ENCODE measurements at places on chromosomes 12 and 14.

GRCh38 chr14:98916476-98916875 is 355.5 kb downstream of the BCL11B start:
- DNase-seq, result no peak

DNA sequence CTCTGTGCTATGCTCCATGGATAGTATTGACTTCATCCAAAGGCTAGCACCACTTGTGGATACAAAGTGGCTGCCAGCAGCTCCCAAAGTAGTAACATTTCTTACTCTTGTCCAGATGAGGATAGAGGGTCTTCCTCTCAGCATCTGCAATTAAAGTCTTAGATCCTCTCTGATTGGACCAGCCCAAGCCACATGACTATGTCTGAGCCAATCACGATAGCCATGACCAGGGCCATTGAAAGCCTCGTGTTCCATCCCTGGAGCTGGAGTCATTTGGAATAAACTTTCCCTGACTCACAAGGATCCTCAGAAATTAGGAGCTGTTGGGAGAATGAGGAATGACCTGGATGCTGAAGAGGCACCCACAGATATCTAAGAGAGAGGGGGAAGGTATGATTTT is 28.5 kb upstream of the SLC24A4 start:
- no peak for DNase-seq

DNA sequence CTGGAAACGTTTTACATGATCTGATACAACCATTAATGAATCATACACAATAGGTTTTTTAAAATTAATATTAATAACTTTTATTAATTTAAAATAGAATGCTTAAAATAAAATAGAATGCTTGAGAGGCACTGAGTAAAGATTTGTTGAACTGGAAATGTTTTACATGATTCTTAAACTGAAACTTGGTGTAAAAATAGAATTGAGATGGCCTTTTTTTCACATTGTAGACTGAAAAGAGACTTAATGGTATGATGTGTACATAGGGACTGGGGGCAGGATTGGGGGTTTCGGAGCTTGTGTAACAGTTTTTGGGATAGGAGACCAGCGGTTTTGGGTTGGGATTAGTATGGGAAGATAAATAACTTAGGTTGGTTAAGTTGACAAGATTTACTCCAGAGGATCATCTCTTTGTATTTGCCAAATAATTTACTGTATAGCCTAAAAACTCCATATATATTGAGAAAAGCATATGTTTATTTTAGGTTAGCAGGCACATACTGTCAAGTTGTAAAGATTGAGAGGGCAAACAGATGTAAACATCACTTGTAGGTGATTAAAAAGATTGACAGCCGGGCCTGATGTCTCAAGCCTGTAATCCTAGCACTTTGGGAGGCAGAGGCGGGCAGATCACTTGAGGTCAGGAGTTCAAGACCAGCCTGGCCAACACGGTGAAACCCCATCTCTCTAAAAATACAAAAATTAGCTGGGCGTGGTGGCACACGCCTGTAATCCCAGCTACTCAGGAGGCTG is 2.0 kb upstream of the ZNF410 start:
- DNase-seq, result no peak

- DNase-seq, result no peak
Observed at GRCh38 chr14:105489542-105490266, 1.3 kb upstream of the TEDC1 start.

- DNase-seq, result no peak
Observed at GRCh38 chr12:105573574-105573973, 243.1 kb downstream of the C12orf75 start.

- DNase-seq, result no peak
Observed at GRCh38 chr14:22821193-22822015, 6.2 kb upstream of the SLC7A7 start.

DNA sequence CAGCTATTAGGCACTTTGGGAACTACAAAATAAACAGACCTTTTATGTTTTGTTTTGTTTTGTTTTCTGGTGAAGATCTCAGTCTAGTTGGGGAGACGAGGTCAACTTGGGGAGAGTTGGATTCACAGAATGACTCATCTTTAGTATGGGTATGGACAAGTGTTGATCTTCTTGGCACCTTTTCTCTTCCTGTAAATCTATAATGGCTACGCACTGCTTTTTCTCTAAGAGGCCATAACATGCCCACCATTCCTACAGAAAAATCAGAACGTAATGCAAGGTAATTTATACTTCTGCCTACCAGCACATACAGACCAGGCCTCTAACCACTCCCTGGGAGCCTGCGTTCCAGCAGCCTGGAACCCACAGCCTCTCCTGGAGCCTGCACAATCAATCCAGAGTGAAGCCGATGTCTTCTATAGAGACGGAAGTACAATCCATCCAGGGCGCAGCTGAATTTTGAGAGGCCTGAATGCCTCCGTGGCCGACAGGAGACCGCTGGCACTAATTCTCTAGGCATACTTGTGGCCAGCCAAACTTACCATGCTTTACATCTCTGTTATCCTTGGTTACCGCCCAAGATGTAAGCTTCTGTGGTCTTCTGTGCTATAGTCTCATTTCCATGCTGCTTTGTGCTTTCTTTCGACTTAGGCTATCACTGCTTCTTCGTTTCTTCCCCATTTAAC is 717 bp downstream of the PPHLN1 start:
- no peak for DNase-seq

GRCh38 chr12:3145033-3145432 is 67.9 kb downstream of the TSPAN9 start:
- no peak for DNase-seq

DNA sequence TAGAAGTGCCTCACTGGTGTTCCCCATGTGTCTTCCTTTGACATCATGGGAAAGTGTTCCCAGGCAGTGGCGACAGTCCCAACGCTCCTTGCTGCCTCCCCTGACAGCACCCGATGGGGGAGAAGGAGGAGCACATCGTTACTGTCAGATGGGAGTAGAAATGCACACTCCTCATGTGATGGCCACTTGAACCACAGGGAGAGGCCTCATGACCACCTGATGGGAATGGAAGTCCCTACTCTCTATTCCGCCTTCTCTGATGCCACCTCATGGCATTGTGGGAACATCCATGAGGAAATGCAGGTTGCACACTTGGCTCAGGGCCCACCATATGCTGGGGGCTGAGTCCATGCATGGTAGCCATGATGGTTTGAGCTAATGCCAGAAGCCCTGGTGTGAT is 14.3 kb upstream of the CORO1C start:
- DNase-seq, result no peak

DNA sequence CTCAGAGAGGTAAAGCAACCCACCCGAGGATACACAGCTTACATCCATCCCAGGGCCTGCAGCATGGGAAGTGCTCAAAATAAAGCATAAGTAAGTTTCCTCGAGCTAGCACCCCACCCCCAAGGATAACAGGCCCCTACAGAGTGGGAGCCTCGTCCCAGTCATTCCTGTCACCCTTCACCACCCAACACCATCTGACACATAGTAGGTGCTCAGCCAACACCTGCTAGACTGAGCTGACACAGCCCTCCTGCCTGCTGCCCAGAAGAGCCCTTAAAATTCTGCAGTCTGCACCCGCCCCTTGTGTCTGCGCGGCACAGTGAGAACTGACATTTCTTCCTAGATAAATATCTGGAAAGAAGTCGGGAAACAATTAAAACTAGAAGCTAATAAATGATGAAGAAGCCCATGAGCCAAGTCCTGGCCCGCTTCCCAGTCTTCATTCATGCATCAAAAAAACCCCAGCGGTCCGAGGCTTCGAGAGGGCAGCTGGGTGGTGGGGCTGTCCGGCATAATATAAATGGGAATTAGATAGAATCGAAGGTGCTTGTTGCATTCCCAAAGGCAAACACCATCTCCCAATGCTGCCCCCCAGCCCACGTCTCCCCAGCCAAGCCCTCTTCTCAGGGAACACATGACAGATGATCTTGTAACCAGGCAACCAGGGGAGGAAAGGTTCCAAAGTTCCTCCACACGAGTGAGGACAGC is 76.2 kb downstream of the BCL11B start:
- DNase-seq, result no peak

GRCh38 chr14:30587141-30587540 is 28.2 kb downstream of the G2E3 start:
- DNase-seq, result no peak

GRCh38 chr14:95555053-95555452 is 20.2 kb downstream of the GLRX5 start:
- DNase-seq, result no peak

- no peak for DNase-seq
Observed at GRCh38 chr14:23608454-23608853, 27.7 kb upstream of the DHRS2 start.

- no peak for DNase-seq
Observed at GRCh38 chr14:77822307-77822706, 22.4 kb downstream of the ADCK1 start.

DNA sequence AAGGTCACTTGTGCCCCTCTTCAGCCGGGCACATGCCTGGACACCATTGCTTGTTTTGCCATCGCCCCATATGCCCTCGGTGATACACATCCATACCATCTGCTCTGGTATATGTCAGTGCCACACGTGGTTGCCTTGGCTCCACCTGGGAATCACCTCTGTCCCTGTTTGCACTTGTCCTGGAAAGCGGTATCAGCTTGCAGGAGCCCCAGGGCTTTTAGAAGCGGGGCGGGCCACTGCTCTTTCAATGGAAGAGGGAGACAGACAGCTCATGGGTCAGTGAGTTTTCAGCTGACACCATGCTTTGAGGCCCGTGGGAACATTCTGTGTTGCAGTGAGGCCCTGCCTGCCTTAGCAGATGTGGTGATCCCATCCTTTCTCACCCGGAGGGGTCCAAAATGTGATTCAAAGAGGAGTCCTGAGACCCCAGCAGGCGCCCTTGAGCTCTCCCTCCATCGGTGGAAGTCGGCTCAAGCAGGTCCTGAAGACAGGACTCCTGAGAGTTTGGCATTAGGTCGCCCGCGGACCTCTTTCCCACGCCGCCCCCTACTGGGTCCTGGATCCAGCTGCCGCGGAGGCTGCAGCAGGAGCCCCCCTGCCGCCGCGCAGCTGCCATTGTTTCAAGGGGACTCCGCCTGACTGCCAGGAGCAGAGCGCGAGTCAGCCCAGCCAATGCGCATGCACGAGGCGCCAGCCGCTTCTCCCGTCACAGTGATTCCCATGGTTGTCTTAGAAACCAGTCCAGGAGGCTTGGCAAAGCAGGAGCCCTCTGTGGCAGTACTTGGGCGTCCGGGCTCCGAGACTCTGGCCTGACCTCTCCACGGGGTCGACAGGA is 773.2 kb upstream of the ALG10B start:
- DNase-seq, result no peak

GRCh38 chr14:91230397-91231035 is 14.0 kb downstream of the GPR68 start:
- no peak for DNase-seq

- DNase-seq, result peak; percentile 49
Observed at GRCh38 chr12:118288174-118288573, 84.5 kb downstream of the TAOK3 start.

- DNase-seq, result no peak
Observed at GRCh38 chr14:27929797-27930347, 836.7 kb upstream of the FOXG1 start.

GRCh38 chr12:130846369-130846768 is 7.3 kb upstream of the STX2 start:
- DNase-seq, result no peak

DNA sequence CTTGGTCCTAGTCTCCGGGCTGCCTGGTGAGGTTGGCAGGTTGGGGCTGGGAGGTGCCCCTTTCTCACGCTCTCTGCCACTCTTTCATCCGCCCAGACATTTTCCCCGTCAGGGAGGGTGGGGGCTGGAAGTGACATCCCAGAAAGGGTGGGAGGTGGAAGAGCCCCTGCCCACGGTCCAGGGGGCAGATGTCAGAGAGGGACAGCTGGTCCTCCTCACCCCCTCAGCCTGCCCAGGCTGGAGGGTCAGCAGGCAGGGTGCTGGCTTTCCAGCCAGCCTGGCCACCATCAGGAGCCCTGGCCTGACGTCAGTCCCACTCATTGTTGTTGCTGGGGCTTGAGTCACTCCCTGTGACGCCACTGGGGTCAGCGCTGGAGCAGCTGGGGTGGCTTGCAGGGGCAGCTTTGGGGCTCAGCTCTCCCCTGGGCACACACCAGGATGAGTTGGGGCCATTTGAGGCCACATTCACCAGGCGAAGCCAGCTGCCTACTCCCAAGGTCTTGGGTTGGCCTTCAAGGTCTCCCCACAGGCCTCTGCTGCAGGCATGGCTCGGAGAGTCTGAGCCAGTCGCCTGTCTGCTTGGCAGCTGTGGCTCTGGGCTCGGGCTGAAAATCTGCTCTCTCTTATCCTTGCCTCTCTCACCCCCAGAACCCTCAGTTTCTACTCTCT is 5.7 kb upstream of the ATG101 start:
- no peak for DNase-seq

DNA sequence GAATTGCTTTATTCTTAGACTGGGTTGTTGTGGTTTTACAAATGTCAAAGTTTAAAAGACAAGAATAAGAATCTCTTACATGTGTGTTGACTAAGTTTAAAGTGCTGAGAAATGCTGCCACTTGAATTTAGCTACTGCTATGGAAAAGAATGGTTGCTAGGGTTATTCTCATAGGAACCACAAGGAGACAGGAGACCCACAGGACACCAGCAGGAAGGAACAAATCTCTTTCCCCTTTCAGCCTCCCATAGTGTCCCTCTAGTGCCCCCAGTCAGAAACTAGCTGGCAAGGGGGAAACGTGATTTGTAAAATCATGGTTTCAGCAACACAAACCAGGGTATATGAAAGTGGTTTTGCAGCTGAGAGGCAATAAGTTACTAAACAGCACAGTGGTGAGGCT is 102.7 kb downstream of the ST8SIA1 start:
- no peak for DNase-seq

- DNase-seq, result peak; percentile 90
Observed at GRCh38 chr12:124432376-124432775, 135.0 kb downstream of the NCOR2 start.

GRCh38 chr14:64400829-64401459 is 12.8 kb downstream of the MTHFD1 start:
- no peak for DNase-seq

DNA sequence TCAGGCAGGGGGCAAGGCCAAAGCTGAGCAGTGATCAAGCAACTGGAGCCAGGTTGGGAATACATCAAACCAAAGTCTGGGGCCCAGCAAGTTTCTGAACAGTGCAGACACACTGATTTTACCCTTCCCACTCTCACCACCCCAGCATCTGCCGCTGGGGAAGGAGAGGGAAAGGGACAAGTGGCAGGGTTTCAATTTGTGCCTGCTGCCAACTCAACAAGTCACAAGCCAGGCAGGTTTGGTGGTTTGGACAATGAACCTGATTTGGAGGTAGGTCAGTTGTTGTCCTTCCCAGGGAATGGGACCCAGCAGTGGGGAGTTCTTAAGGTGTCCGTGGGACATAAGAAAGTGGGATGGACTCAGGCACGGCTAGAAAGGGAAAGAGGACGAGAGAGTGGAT is 151.9 kb upstream of the NOS1 start:
- DNase-seq, result no peak

DNA sequence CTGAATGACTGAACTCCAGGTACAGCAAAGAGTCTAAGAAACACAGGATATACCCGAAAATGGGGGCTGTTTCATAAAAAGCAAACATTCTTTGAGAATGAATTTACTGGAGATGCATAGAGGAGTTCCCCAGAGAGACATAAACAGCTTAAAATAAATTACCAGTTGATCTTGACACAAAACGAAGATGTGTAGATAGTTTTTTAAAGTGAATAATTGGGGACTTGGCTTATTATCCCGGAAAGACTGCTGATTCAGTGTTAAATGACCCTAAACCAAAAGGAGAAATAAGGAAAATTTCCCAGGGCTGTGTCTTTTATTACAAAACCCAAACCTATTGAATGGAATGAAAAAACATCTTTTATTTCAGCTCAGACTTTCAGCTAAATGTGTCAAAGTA is 1052.8 kb upstream of the TMEM132C start:
- DNase-seq, result no peak

- no peak for DNase-seq
Observed at GRCh38 chr14:38553586-38553985, 297.7 kb upstream of the CLEC14A start.

- no peak for DNase-seq
Observed at GRCh38 chr12:75819512-75819911, 212.1 kb downstream of the PHLDA1 start.

Measured in CMK (cell line).